GM10248 (cell line): ENCODE measurements at places on chromosomes 4 and X.

DNA sequence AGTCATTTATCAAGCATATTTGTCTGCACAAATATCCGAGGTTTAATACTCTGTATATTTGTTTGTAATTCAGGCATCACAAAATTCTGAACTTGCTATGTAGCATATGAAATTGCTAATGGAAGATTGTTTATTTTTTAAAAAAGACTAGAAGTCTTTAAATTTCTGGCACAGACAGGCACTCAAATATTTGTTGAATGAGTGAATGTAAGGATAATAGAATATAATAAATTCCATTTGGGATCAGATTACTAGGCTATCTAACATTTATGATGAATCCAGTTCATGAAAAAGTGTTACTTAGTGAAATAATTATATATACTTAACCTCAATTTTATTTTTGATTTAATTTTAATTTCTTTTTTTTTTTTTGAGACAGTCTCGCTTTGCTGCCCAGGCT lies 30.4 kb upstream of the TEC start:
- DNase-seq: no peak

DNA sequence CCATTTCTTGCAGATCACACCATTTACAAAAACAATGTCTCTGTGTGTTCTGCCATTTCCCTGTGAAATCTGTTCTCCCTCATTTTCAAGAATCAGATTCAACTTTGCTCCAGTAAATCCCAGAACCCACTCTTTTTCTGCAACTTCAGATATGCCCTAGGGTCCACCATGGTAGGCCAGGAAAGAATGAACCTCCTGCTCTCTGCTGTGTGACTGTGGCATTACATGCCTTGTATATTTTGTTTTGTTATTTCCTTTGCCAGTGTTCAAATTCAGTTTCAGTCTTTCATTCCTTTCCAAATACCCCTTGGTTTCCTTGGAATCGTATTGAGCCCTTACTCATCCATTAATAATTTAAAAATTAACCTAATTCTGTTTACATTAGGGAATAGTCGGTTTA lies 290.2 kb upstream of the VCX start:
- no peak for DNase-seq

DNA sequence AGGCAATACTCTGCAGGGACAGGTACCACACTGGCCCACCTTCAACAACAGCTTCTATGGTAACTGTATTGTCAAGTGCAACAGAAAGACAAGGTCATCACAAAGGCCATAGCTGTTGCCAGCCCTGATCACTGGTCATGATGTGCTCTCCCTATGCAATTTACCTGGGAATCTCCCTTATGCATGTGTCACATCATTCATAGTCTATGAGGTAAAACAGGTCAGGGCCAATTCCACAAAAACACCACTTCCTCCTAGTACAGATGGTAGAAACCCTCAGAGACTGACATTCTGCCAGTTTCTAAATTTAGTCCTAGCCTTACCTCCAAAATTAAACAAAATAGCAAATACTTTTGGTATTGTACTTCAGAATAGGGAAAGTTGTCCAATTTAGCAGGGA lies 132.8 kb downstream of the MGST2 start:
- DNase-seq: no peak

- DNase-seq: no peak
Measured at GRCh38 chrX:40058719-40059118, 39.0 kb downstream of the BCOR start.

DNA sequence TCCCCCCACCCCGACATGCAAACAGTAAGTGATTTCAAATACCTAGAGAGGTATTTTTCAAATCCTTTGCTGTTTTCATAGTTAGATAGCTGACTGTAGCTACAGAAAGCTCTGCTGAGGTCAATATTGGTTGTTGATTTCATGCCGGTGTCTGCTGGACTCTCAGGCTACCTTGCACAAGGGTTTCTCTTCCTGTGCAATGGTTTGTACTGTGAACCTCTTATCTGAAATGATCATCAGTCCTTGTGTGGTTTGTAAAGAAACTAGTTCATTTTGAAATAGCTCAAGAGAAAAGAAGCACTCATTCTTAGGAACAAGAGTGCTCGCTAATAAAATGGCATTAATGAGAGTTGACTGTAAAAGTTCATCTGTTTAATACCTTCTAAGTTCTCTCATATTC lies 2.1 kb downstream of the MTM1 start:
- no peak for DNase-seq

GRCh38 chr4:79831701-79832514 lies 241.1 kb downstream of the ANTXR2 start:
- no peak for DNase-seq

- DNase-seq: no peak
Measured at GRCh38 chrX:150902434-150903109, 4.1 kb upstream of the CD99L2 start.
